ENCODE measurements at places on chromosomes 2 and 18.

- DNase-seq, result no peak
These were observed 281.7 kb downstream of the CCDC85A start for GRCh38 chr2:56465491-56465890.

GRCh38 chr2:74429487-74430451 is 8.2 kb downstream of the WDR54 start:
- no peak for DNase-seq

DNA sequence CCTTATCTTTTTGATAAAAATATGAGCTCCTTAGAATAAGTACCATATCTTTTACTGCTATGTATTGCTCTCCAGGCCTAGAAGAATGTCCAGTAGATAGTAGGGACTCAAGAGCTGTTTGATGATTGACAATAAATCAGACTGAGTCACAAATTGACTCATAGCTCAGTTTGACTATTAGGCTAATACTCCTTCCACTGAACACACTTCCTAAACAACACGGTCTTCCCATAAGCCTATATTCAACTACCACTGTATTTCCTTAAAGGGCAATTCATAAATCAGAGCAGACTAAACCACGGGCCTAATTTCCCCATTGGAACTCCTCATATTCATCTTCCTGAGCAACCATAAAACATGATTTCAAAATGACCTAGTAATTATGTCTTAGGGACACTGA is 258.5 kb downstream of the ALK start:
- DNase-seq, result no peak

GRCh38 chr2:56314796-56315195 is 131.0 kb downstream of the CCDC85A start:
- DNase-seq, result no peak

- no peak for DNase-seq
These were observed 232.7 kb downstream of the MBD2 start for GRCh38 chr18:53991805-53992204.

GRCh38 chr2:140658760-140659692 is 1471.8 kb downstream of the LRP1B start:
- no peak for DNase-seq

DNA sequence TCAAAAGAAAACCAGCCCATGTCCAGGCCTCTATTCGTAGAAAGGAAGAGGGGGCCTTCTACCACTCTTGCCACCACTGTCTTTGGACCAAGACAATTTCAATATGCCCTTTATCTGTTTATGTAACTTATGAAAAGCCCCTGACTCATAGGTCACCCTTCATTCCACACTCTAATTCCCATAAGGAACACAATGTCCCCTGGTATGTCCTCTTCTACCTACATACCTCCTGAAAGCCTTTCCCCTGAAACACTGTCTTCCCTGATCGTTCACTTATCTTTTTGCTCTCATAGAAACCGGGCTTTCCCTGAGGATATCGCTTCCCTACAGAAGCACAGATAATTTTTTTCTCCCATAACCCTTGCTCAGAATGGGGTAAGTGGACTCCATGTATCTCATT is 13.3 kb downstream of the EIF2AK3 start:
- DNase-seq, result no peak

- no peak for DNase-seq
These were observed 919.3 kb upstream of the CDH2 start for GRCh38 chr18:29096079-29096770.

DNA sequence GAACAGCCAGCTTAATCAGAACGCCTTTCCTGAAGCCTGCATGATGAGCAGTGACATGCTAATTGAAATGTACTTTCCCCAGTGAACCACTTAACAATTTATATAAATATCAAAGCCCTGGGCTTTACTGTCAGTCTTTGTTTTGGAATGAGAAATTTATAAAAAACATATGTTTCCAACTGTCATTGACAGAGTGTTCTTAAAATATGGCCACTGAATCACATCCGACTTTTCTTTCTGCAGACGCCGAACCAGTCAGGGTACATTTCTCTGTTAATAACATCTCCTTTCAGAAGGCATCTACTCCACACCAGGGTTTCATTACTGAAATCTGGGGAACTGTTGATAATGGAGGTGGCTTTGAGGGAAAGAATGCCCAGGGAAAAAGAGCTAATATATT is 343.7 kb downstream of the INSIG2 start:
- no peak for DNase-seq
